Activated naive CD4-positive, alpha-beta T cell treated with anti-CD3 and anti-CD28 coated beads, Interleukin-2, amount 50 U/mL, for 16 hours (primary cell): ENCODE measurements at places on chromosomes 5 and 9.

DNA sequence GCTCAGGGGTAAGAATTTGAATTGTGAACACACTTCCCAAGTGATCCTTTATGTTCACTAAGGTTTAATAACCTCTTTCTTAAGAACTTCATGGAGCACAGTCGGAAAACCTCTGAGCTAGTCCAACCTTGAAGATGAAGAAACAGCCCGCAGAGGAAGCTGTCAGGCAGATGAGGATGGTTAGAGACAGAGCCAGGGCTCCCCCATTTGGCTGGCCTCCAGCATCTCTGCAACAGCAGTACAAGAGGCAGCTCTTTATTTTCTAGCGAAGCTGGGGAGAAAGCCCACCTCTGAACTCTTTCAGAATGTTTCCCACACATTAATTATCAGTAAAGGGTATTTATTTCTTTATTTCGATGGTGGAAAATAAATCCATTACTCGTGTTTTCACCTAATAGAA is 350.8 kb downstream of the DMRT2 start:
- peak; percentile 12 for DNase-seq

DNA sequence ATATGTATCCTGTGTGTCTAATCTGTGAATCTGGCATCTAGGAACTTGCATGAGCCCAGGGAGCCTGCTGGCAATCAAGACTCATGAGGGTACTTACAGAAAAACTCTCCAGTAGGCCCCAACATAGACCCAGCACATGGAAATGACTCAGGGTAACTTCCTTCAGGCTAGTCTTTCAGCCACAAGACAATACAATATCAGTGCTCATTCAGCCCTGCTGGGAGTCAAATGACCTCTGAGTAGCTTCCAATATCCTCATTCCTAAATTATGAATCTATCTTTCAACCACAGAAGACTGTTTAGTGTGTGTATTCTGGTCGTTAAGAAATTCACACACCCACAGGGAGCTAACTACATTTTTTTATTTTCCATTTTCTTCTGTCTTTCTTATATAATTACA is 1273.0 kb downstream of the EFNA5 start:
- no peak for DNase-seq

DNA sequence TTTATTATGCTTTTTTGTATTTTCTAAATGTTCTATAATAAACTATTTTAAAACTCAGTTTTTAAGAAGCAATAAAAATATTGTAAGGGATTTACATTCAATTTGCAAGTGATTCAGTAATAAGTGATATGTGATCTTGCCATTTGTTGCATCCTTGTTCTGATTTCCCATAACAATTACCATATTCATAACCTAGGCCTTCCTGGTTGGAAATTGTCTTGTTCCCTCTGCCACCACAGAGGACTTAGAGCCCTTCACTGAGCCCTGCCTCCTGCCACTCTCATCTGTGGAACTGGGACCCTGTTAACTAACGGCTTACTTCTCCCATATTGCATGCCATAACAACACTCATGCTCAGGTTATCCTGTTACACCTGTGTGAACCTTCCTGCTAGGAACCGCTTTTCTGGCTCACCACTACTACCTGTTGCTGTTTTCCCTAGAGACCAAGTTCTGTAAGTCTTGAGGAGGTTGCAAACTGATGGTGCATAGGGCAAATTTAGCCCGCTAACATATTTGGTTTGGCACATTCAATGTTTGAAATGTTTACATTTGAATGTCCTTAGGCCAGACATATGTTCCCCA is 32.9 kb upstream of the DTWD2 start:
- DNase-seq: no peak

GRCh38 chr5:128681764-128682592 is 143.9 kb upstream of the FBN2 start:
- DNase-seq: no peak

GRCh38 chr9:35705836-35706430 is 16.2 kb upstream of the TPM2 start:
- no peak for DNase-seq

GRCh38 chr5:171494452-171495121 is 75.1 kb downstream of the FGF18 start:
- no peak for DNase-seq

GRCh38 chr5:53411388-53411787 is 69.0 kb upstream of the FST start:
- DNase-seq: no peak

DNA sequence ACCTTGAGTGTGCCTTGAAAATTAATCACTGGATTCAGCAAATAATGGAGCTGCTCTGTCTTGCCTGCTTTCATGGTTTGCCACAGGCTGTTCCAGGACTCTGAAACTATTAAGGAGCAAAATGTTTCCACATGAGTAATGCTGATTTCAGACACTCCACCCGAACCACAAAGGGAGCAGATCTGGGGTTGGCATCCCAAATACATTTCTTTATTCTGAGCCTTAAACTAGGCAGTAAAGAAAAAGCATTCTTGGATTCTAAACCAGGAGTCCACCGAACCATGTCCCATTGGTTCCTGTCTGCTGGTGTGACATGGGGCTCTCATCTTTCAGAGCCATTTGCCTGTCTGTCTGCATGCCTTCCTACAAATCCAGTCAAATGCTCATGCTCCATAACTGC is 10.1 kb upstream of the C1QTNF3 start:
- DNase-seq: no peak

- no peak for DNase-seq
Measured at GRCh38 chr9:130174920-130175321, 2.7 kb downstream of the NCS1 start.

- DNase-seq: peak; percentile 39
Measured at GRCh38 chr5:119397518-119398380, 41.9 kb downstream of the TNFAIP8 start.

GRCh38 chr5:135694012-135694411 is 115.2 kb upstream of the CXCL14 start:
- no peak for DNase-seq

DNA sequence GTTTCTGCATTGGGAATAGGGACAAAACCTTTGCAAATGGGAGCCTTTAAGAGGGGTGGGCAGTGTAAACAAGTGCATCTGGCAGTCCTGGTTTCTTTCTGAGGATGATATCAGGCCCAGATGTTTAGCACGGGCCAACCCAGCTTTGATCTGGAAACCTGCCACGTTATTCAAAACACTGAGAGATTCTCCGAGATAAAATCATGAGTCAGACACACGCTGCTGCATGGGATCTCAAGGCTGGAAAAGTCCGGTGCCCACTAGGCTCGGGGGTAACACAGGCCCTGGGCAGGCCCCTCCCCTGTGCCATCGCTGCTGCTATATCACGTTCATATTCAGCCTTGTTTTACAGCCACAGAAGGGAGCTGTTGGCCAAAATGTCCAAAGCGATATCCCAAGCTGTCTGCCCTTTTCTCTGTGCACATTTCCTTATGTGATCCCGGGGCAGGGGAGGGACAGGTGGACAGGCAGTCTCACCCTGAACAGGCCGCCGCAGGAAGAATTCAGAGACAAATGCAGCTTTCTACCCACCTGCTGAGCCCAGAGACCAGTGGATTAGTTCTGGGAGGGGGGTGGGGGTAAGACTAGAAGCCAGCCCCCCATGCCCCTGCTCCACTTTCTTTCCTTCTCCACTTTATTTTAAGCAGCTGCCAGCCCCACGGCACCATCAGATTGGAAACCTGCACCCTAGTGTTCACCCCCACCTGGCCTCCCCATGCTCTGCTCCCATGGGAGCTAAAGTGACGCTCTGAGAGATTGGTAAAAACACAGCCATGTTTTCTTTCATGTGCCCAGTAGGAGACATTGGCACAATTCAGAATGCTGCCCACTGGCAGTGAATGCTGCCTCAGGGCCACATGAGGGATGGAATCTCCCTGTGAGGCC is 63.1 kb downstream of the TMOD1 start:
- no peak for DNase-seq

DNA sequence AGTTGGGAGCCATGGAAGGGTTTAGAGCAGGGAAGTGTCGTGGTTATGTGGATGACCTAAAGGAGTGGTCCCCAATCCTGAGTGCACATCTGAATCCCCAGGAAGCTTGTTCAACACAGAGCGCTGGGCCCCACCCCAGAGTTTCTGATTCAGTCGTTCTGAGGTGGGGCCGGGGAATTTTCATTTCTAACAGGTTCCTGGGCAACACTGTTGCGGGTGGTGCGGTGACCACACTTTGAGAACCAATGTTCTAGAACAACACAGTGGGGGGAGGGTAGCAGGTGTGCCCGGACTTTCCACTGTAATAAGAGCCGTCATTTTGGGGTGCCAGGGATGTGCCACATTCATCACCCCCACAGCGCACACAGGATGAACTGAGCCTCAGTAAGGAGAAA is 39.3 kb downstream of the DUSP1 start:
- no peak for DNase-seq

DNA sequence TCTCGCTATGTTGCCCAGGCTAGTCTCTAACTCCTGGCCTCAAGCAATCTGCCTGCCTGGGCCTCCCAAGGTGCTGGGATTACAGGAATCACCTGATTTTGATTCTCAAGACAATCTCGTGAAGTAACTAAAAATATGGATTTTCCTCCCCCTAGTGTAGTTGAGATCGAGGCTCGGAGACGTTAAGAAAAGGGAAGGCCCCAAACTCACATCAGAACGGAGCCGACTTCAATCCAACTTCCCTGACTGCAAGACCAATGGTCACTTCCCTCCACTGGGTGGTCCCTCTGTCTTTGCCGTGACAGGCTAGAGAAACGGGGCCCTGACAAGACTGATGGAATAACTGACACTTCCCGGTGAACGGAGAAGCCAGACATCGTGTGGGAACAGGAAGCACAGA is 28.3 kb downstream of the BARHL1 start:
- no peak for DNase-seq

DNA sequence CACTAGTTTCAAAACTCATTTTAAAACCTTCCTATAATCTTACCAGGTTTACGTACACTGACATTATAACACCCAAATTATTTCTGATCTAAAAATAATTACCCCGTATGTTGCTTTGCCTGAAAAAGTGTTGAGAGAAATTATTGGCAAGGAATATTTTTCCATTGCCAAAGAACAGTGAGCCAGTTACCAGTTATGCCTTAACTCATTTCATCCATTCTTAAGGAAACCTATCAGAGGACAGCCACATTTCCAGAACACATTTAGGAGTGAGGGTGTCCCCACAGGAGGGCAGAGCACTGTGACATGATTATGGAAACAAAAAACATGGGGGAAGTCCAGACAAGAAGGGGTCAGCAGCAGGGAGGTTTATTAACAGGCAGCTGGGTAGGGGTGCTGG is 52.2 kb downstream of the GABBR2 start:
- DNase-seq: no peak

GRCh38 chr5:101611039-101611438 is 685.0 kb downstream of the SLCO4C1 start:
- no peak for DNase-seq

DNA sequence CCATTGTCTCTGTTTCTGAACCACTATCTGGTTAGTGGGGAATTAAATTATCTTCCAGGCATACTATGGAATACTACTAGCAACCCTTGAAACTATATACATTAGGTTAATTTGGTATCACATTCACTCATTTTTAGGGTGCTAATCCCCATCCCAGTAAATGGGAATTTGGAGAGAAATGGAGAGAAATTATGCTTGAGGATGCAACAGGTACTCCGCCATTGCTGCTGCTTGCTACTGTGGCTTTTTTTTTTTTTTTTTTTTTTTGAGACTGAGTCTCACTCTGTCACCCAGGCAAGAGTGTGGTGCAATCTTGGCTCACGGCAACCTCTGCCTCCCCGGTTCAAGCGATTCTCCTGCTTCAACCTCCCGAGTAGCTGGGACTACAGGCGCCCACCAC is 66.1 kb downstream of the AK8 start:
- DNase-seq: no peak

GRCh38 chr5:13508559-13508958 is 435.9 kb downstream of the DNAH5 start:
- DNase-seq: no peak

DNA sequence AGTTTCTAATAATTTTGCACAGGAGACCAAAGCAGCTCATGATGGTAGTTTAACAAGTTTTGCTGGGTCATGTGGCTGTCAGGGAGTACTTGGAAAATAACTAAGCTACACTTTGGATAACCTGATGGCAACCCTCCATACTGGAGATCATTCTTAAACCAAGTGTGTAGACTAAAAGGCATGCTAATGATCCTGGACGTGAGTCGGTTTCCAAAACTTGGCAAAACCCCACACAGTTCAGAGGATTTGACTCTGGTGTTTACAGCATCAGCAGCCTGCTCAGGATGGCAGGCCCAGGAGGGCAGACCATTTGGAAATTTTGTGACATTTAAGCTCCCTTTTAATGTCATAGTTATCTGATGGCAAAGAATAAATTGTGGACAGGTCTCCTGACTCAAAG is 196.5 kb upstream of the EFNA5 start:
- no peak for DNase-seq

GRCh38 chr9:86604741-86605140 is 250.5 kb upstream of the TUT7 start:
- no peak for DNase-seq

GRCh38 chr9:35905912-35906679 is at the start of gene HRCT1:
Gene HRCT1 (plus strand): TSS chr9:35906202. CDS start chr9:35906288, 86 bp downstream.
- DNase-seq: no peak
